ENCODE measurements at places on chromosomes 5 and 9.

- DNase-seq = no peak
Observed at GRCh38 chr5:158970569-158971014, 129.1 kb downstream of the EBF1 start.

GRCh38 chr5:51185850-51186329 lies 197.4 kb upstream of the ISL1 start:
- DNase-seq = no peak

DNA sequence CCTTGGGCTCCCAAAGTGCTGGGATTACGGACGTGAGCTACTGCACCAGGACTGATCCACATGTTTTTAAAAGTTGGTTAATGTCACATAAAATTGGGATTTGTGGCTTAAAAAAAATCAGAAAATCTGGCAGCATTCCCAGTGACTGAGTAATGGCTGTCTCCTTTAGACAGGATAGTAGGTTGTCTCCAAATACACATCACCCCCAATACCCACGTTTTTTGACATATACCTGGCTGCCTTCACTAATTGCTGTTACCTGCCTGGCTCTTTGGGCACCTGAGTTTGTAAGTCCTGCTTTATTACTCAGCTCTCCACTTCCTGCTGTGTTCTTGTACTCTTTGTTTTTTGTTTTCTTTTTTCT lies 84.8 kb downstream of the KDM4C start:
- DNase-seq = no peak

DNA sequence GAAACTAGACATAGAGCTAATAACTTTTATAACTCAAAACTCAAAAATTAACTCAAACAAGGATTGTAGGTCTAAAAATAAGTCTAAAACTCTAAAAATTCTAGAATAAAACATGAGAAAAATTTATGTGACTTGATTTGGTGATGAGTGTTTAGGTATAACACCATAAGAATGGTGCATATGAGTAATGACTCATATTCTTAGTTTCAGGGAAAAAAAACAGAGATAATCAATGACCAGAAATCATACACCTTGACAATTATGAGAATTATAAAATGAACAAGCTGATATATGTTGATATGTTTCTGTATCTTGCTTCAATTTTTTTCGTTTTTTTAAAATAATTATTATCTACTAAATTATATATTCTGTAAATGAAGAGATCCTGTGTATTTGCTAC lies 541.2 kb downstream of the PTPRD start:
- no peak for DNase-seq

GRCh38 chr5:68630354-68630753 lies 414.8 kb downstream of the PIK3R1 start:
- no peak for DNase-seq

- DNase-seq = no peak
Observed at GRCh38 chr9:120441426-120442307, 138.3 kb downstream of the CDK5RAP2 start.

DNA sequence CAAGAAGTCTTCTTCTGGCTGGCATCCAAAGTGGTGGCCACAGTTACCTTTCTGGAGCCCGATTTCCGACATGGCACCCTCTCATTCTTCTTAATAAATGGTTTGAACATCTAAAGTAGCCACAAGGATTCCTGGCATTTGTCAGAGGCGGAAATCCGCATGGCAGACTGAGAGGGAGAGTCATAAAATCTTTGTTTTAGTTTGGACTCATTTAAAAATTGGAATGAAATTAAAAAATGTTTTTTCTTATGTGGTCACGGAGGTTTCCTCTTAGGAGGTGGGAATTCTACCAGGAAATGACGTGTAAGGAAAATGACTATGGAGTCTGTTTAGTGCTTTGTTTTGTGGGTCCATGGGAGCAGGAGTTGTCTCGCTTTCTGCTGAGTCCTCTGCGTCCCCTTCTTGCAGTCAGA lies 133.0 kb upstream of the PTCH1 start:
- no peak for DNase-seq

DNA sequence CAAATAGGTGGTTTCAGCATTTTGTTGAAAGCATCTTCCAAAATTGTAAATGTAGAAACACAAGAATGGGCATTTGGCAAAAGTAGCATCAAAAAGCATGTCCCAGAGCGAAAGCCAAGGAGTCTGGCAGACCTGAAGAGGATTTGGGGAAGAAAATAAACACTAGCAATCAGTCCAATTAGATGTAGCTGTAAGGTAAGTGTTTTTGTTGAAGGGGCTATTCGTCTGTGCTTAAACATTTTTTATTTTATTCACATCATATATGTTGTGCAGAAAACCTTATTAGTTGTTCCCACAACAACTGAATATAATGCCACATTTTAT lies 954.1 kb upstream of the COX7C start:
- no peak for DNase-seq

- DNase-seq = peak; percentile 25
Observed at GRCh38 chr9:99511723-99512122, 289.6 kb downstream of the SEC61B start.

DNA sequence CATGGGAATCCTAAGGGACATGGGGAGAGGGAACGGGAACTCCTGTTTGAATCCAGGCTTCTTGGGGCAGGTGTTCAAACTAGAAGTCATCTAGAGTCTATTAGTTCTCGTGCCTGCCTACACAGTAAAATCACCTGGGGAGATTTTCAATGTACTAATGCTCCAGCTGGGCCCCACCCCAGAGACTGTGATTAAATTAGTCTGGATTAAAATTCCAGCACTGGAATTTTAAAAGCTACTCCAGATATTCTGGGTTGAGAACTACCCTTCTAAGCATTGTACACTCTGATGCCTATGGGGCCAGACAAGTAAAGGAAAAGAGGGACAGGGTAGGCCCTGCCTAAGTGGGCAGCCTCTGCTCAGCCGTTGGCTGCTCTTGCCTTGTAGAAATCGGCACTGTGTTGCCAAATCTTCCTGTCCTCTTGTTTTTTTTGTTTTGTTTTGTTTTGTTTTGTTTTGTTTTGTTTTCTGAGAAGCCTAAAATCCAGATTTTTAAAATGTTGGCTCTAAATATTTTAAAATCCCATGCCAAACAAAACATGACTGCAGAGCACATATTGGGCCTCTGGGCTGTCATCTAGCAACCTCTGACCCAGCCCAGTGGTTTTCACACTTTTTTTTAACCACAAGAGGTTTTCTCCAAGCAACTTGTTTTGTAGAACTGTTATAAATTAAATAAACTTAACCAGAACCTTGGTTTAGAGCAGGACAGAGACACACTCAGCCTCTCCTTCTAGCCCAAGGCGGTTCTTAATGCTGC lies 29.0 kb downstream of the ADRB2 start:
- no peak for DNase-seq

GRCh38 chr5:111697215-111697614 lies 59.8 kb downstream of the NREP start:
- no peak for DNase-seq

GRCh38 chr5:73312872-73313510 lies 135.6 kb downstream of the FOXD1 start:
- DNase-seq = no peak

GRCh38 chr9:127812936-127813675 lies 10.4 kb downstream of the FPGS start:
- no peak for DNase-seq

DNA sequence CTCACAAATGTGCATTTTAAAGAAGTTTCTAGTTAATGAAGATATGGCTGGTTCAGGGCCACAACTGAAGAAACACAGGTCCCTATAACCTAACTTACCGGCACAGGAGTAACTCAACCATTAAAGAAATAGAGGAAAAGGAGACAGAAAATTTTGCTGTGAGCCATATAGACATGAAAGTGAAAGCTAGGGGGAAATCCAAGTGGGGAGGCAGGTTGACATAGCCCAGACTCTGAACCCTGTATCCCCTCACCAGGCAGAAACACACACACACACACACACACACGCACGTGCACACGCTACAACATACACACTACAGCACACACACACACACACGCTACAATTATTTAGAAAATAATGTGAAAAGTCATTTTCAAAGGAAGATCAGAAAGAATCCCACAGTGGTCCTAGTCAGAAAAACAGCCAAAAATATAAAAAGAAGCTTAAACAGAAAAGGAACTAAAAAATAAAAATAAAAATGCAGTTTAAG lies 856.4 kb upstream of the CDH6 start:
- DNase-seq = no peak
